ENCODE measurements at places on chromosomes 6 and 20.

DNA sequence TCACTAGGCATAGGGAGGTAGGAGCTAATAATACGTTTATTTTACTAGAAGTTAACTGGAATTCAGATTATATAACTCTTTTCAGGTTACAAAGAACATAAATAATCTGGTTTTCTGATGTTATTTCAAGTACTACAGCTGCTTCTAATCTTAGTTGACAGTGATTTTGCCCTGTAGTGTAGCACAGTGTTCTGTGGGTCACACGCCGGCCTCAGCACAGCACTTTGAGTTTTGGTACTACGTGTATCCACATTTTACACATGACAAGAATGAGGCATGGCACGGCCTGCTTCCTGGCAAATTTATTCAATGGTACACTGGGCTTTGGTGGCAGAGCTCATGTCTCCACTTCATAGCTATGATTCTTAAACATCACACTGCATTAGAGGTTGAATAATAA, 1.1 kb downstream of the HFE start:
- no peak for DNase-seq

GRCh38 chr6:69871107-69871506, 4.8 kb downstream of the COL19A1 start:
- DNase-seq, result no peak

GRCh38 chr20:58310291-58310782, 822 bp downstream of the RAB22A start:
- DNase-seq, result no peak

DNA sequence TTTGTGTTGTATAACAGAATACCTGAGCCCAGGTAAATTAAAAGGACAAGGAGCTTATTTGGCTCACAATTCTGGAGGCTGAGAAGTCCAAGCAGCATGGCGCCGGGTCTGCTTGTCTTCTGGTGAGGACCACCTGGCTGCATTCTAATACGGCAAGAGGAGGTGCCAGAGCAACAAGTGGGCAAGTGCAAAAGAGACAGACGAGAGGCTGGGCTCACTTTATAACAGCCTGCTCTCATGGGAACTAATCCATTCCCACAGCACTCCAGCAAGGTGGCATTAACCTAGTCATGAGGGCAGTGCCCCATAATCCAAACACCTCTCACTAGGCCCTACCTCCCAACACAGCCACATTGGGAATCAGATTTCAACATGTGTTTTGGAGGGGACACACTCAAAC, 12.9 kb downstream of the PACSIN1 start:
- DNase-seq, result no peak

DNA sequence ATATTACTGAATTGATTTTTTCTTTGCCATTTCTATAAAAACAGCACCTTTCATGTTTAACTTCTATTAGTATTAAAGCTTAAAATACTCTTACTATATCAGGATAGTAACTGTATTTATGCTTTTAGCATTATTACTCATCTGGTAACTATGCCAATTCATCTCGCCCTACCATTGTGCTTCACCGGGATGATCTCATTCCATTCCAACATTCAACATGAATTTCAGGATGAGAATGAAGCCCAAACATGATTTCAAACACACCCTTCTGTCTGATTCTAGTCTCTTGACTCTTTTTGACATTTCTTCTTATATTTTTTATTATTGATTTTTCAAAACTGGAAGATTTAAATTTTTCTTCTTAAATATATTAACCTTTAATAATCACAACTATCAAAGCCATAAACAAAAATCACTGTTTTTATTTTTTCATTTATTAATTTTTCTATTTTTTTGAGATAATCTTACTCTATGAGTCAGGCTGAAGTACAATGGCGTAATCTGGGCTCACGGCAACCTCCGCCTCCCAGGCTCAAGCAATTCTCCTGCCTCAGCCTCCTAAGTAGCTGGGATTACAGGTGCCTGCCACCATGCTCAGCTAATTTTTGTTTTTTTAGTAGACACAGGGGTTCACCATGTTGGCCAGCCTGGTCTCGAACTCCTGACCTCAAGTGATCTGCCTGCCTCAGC, 46.7 kb downstream of the GJA1 start:
- no peak for DNase-seq

GRCh38 chr20:57465943-57466342, 59.0 kb downstream of the CTCFL start:
- DNase-seq, result no peak

DNA sequence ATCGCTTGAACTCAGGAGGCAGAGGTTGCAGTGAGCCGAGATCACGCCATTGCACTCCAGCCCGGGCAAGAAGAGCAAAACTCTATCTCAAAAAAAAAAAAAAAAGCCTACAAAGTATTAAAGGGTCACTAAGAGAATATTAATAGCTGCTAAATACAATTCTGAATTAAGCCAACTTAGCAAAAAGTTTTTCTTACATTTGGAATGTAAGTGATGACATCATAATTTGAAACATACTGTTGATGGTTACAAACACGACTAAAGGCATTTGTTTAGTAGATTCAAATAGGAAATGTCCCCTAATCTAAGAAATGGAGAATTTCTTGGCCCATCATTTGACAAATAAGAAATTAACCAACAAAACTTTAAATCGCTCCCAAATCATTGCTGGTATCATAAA, 282.8 kb downstream of the RNGTT start:
- DNase-seq, result no peak

DNA sequence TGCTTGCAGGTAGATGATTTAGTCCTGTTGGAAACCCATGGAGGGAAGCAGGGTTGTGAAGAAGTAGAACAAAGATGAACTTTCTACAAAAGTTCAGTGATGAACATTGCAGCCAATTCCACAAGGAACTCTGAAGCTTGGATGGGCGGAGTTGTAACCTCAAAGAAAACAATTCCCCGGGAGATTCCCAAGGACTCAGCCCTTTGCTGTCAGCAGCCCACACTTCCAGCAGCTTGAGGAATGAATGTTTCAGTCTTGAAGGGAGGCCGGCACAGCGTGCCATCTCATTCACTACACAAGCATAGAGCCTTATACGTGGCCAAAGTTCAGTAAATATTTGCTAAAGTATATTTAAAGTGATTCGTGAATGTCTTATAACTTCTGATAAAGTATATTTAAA, 269.4 kb downstream of the NKAIN2 start:
- no peak for DNase-seq

DNA sequence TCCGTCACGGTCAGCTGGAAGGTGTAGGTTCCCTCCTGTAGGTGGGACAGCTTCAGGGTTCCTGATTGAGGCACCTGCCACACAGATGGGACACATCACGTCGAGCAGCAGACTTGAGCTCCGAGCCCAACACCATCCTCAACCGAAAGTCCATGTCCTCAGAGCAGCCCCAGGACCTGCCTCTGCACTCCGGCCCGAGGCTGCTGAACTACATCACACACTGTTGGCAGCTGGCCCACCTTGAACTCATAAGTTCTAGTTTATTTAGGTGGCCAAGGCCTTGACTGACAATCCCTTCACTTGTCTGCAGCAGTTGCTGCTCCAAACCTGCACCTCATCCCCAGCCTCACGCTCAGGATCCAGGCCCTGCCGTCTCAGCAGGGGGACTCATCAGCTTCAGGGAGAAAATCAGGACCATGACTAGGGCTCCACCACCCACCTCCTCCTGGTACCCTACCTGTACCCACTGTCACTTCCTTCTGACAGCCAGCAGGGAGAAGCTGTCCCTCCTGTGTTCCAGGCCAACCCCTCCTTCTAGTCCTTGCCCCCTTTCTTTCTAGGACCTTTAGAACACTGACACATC, 21.0 kb downstream of the LRP11 start:
- no peak for DNase-seq

GRCh38 chr6:169499848-169500247, 202.0 kb downstream of the WDR27 start:
- DNase-seq, result no peak

GRCh38 chr20:1471242-1471641, 4.6 kb upstream of the NSFL1C start:
- no peak for DNase-seq

- peak; percentile 87 for DNase-seq
Observed at GRCh38 chr6:31546339-31546957, at the start of gene ATP6V1G2. TSS of gene ATP6V1G2 (minus strand) at chr6:31546608. CDS start at chr6:31546559, 49 bp downstream.

DNA sequence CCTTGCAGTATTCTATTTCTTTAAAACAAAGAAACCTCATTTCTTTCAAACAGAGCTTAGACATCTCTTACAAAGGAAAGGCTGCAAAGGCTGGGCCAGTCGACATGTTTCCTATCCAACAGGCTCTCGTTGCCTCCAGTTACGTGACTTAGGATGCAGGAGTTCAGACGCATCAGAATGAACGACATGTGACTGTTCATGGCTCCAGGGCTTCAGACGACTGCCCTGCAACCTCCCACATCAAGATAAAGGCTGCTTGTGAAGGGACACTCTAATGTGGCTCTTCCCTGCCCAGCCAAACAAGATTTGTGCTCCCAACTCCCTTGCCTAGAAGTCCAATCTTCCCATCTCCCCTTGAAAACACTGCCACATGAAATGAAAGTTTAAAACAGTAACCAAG, 14.3 kb upstream of the NEDD9 start:
- DNase-seq, result no peak

DNA sequence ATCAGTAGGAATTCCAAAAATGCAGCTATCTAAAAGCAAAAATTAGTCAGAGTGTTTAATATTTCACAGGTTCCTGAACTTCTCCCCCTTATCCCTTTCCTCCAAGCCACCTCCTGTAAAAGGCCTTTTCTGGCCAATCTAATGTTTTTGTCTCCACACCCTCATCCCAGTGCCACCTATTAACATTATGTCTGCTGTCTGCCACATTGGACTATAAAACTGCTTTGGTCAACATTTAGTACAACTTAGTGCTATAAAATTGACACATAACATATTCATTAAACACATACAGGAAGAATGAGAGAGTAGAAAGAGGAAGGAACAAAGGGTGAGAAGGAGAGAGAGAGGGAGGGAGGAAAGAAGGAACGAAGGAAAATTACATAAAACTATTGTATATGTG, 47.7 kb downstream of the MMUT start:
- DNase-seq, result no peak

DNA sequence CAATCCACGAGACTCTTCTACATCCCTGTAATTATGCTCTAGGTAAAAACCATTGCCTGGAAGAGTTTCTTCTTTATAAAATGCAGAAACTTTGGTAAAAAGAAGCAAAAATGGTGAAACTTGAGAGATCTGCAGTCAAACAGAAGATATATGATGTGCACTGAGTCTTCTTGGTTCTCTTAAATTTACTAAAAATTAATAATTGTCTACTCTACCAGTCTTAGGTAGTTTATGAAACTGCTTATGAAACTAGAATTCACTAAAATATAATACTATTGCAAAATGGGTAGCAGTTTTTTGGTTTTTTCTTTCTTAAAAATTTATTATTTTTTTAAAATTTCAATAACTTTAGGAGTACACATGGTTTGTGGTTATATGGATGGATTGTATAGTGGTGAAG, 519.1 kb upstream of the SOX4 start:
- DNase-seq, result no peak

DNA sequence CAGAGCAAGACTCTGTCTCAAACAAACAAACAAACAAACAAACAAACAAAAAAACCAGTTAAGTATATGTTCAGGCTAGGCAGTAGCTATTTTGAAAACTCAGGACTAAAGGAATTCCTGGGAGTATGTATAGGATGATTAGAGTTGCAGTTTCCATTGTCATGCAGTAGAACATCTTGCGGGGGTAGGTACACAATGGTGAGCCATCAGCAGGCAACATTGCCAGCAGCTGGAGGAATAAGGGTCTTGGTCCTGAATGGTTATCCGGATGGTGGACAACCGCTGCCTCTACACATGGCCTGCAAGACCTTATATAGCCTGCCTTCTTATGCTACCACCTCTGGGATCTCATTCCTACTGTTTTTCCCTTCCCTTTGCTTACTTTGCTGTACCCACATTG, 297.5 kb downstream of the SOX4 start:
- no peak for DNase-seq

DNA sequence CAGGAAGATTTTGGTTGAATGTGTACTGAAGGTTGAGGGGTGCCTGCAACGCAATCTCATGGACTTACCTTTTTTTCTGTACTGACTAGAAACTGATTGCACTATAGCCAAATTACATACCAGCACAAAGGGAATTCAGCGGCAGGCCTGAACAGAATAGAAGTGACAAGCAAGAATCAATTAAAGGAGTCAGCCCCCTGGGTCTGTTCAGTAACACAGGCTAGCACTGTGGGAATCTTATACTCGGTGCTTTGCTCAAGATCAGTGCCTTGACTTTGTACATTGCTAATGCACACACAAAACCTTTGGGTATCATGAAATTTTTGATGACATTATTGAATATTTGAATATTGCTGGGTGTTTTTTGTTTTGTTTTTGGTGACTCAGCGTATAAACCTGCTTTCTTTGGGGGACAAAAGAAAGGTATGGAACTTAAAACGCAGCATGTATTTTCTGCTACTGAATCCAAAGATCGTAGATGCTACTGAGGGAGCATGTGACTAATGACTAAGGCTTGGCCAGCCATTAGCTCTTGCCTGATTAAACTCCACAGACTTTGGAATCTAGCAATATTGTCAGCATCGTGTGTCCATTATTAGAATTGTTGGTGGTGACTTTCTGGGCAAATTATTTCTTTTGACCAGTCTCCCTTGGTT, 236.6 kb downstream of the ARID1B start:
- DNase-seq, result no peak

- no peak for DNase-seq
Observed at GRCh38 chr20:62699296-62699695, 9.3 kb upstream of the NTSR1 start.

DNA sequence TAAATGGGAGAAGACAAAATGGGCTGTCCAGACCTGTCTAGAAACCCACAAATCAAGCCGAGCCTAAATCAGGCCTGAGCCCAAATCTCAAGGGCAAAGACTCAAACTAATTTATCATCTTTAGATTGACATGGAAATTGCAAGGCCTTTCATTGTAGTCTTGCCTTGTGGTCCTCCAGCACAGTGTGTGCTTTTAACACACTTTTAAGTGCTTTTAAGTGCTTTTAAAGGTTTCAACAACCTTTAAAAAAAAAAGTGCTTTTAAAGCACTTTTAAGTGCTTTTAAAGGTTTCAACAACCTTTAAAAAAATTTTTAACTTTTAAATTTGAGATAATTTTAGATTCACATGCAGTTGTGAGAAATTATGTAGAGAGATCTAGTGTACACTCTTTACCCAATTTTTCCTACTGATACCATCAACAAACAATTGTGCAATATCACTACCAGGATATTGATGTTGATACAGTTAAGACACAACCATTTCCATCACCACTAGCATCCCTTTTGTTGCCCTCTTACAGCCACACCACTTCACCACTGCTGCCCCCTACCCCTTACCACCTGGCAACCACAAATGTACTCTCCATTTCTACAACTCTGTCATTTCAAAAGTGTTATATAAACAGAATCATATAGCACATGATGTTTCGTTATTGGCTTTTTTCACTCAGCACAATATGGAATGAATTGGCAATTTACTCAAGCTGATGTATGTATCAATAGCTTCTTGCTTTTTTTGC, 23.1 kb upstream of the DCBLD1 start:
- DNase-seq, result no peak
